NCI-H69 (cell line): ENCODE measurements at places on chromosomes 12 and 14.

- DNase-seq, result no peak
Observed at GRCh38 chr12:57726884-57727757, 11.4 kb downstream of the AGAP2 start.

DNA sequence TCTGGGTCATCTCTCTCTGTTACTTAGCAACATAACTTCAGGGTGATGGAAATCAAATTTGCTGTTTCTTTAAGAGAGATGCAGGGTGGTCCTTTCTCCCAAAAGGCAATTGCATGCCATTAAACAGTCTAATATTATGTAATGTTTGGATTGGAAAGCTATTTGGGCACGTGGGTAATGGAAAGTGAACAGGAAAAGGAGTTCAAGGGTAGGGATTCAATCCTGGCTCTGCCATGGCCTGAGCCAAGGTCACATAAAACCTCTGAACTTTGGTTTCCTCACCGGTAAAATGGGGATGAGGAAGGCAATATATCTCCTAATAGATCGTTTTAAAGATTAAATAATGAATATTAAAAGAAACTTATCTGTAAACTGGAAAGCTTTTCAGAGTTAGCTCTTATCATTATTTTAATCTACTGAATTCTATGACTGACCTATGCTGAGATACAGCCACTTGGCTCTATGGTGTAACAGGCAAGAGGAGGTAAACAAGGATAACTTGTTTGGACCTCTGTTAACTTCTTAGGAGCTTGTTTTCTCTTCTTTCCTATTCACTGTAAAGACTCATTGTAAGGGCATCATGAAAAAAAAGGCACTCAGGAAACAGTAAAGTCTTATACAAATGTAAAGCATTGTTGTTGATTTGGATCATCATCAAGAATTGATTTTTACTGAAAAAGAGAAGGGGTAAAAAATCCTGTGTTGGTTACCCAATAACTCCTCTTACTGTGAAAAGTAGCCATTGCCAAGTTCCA is 55.7 kb upstream of the OVCH1 start:
- no peak for DNase-seq

DNA sequence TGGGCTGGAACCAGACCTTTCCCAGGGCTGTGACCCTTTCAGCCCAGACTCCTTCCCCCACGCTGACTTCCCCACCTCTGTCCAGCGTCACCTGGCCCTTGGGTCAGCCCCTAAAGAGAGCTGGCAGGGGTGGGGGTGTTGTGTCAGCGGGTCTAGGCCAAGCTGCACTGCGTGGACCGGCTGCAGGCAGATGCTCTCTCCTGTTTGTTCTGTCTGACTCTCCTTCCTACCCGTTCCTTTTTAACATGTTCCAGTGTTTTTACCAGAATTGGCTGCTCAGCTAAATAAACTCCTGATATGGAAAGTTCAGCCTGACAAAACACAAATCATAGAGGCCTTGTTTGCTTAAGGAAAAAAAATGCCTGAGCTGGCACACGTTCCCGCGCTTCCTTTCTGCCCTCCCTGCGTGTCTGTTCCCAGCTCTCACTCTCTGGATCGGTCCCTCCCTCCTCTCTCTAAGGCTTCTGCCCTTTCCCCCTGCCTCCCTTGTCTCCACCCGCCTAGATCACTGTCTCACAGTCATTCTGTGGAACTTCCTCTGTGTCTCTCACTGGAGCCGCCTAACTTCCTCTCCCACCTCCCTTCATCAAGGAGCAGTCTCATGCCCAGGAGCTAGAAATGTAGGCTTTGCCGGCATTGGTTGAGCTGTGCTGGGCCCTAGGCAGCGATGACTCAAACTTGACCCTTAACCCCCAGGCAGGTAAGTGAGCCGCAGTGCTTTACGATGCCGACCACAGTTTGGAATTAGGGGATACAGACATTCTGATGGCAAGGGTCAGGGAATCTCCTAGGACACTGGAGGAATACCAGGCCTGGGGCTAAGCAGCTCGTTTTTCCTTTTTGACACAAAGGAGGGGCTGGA is 15.5 kb upstream of the MLXIP start:
- peak; percentile 97 for DNase-seq

DNA sequence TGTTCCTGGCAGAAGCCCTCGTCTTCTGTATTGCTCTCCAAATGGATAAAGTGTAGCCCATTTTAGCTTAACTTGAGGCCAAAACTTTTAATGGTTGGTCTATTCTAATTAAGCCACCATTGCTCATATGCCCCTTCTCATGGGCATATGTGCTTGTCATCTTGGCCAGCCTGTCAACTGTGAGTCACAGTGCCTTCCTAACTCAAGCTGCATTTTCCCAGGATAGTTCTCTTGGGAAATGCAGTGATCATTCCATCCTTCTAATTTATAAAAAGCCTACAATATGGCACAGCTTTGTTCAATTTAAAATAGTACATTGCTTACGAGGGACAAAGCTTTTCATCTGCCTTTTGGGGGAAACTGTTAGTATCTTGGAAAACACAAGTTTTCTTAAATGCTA is 6.6 kb downstream of the PTHLH start:
- DNase-seq, result peak; percentile 4

DNA sequence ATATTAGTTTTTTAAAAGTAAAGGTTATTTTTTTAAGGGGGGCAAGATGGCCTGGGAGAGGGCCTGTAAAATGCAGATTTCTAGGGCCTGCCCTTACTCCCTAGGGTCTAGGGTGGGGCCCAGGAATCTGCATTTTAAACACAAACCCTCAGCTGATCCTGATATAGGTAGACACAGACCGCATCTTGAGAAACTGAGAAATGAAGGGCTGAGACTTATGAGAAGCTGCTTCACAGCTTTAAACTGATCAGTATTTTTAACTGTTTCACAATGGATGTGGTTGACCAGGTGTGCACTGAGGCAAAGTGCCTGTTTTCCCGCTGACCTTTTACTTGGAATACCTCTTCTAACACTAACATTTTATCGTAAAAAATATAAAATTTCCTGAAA is 84.0 kb downstream of the CCDC88C start:
- no peak for DNase-seq

- DNase-seq, result no peak
Observed at GRCh38 chr12:88248606-88249005, 106.5 kb downstream of the TMTC3 start.

GRCh38 chr12:19575337-19576243 is 136.3 kb downstream of the AEBP2 start:
- peak; percentile 88 for DNase-seq
